ENCODE measurements at places on chromosomes 3 and 15. TPM values are rescaled to one million over a fixed set of nuclear protein-coding genes. Genes with fewer than 3 reads are reported as not detected.

Gene ITIH3
- total RNA-seq: 0.67 TPM

DNA sequence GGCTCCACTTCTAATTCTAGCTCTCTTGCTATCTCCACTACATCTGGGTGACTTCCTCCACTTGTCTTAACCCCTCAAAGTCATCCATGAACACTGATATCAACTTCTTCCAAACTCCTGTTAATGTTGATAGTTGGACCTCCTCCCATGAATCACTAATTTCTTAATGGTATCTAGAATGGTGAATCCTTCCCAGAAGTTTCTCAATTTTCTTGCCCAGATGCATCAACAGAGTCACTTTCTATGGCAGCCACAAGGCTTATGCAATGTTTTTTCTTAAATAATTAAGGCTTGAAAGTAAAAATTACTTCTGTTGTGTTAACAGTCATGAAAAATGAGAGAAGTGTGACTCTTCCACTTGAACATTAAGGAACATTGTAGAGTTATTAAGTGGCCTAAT is 164.3 kb downstream of the PCCB start:
- no peak for DNase-seq

DNA sequence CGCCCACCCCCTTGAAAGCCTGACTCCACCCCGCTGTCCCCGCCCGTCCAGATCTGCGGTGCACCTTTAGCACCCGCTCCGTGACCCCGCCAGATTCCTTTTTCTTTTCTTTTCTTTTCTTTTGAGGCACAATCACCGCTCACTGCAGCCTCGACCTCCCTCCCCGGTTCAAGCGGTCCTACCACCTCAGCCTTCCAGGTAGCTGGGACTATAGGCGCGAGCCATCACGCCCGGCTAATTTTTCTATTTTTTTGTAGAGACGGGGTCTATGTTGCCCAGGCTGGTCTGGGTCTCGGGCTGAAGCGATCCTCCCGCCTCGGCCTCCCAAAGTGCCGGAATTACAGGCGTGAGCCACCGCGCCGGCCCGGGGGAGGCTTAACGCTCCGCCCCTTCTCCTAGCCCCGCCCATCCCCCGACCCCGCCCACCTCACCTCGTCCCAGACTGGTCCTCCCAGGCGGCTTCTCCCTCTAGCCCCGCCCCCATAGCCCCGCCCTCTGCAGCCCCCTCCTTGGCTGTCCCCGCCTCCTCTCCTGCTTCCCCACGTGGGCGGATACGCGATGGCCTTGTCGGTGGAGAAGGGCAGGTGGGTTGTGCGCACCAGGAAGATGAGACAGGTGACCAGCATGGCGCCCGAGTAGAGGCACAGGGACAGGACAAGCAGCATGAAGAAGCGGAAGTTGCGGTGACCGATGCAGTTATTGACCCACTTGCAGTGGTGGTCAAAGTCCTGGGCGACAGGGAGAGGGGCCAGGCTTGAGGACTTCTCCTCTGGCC is 3.2 kb downstream of the ZDHHC19 start:
- DNase-seq: no peak

DNA sequence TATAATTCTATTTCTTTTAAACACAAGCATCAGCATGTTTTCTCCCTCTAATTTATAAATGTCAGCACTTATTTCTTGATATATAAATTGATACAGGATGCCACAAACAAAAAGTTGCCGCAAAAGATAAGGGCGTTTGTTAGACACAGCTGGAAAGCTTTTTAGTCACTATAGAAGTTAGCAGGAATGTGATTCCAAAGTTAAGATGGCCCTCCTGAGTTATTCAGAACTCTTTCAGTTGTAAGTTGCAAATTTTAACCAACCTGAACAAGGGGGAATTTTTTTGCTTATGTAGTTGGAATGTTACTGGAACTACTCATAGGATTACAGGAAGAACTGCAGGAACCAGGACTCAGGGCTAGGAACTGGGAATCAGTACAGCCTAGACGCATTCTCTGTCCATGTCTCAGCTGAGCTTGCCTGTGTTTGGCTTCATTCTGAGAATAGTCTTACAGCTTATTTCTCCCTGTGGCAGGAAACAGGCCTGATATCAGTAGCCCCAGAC is 166.3 kb downstream of the VGLL4 start:
- DNase-seq: no peak

DNA sequence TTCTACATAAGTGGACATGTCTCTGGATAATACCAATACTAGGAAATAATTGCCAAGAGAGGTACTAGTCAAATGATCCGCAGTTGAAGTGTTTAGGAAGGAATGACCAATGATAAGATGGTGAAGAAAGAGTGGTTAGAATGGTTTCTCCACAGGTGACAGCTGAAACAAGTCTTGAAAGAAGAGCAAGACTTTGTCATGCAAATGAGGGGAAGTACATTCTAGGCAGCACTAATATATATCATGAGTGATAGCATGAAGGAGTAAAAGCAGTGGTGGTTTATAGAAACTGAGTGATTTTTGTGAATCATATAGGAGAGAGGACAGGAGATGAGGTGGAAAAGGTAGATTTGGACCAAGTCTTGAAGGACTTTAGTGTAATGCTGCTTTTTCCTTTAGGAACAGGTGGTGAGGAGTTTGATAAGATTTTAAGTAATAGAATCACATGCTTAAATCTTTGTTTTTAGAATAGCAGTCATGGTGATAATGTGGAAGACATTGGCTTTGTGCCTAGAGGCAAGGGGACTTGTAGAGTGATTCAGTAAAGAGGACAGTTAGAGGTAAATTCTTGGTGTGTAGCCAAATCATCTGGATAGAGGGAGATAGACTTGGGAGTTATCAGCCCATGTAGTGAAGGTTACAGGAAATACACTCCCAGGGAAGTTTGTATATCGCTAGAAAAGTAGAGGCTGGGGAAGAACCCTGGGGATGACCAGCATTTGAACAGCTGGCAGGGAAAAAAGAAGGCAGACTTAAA is 31.9 kb downstream of the SLMAP start:
- DNase-seq: no peak

All from Panc1 (cell line).